Stimulated activated CD8-positive, alpha-beta memory T cell treated with anti-CD3 and anti-CD28 coated beads, Interleukin-7, amount 100 ng/mL, for 1 hour (primary cell): ENCODE measurements at places on chromosomes 4 and X.

GRCh38 chrX:132467026-132467425, 21.8 kb downstream of the MBNL3 start:
- DNase-seq, result no peak

DNA sequence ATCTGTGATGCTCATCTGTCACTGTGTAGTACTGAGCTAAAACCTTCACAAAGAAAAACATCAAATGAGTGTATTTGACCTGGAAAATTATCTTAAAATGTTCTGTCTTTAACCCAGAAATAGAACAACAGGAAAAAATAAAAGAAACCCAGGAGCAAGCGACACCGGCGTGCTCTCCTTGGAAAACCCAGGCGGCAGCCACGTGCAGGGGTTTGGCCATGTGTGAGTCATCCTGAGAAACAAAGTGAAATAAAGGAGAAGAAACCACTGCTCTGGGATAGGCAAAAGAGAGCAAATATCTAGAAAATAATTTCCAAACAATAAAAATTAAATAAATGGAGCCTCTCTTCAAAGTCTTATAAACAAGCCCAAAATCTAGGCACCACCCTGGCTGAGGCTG, 20.0 kb upstream of the TMEM128 start:
- DNase-seq, result no peak

DNA sequence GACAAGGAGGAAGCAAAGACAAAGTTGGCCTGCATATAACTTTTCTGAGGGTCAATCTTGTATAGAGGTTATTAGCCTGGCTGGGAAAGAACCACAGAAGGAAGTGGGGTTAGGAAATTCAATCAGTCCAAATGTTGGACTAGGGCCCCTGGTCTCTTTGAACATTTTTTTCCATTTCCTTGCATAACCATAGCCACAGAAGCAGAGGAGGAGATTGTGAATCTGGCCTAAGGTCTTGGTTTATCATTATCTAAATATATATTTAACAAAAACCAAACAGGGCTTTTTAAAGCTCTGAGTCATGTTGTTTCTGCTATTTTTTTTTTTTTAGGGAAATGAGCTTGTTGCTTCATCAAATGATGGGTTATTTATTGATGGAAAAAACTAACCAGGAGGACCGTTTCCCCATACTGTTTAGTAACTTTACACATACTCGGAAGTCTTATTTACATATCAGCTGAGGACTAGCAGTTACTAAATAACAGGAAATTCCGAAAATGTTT, 97.7 kb upstream of the ACSL4 start:
- DNase-seq, result no peak

- DNase-seq, result no peak
Measured at GRCh38 chr4:74548561-74548960, 103.6 kb downstream of the AREG start.

GRCh38 chr4:20041839-20042407, 209.8 kb upstream of the SLIT2 start:
- no peak for DNase-seq

- DNase-seq, result no peak
Measured at GRCh38 chr4:40980318-40980883, 230.6 kb downstream of the NSUN7 start.

- DNase-seq, result no peak
Measured at GRCh38 chrX:28487818-28488217, 99.4 kb upstream of the IL1RAPL1 start.

DNA sequence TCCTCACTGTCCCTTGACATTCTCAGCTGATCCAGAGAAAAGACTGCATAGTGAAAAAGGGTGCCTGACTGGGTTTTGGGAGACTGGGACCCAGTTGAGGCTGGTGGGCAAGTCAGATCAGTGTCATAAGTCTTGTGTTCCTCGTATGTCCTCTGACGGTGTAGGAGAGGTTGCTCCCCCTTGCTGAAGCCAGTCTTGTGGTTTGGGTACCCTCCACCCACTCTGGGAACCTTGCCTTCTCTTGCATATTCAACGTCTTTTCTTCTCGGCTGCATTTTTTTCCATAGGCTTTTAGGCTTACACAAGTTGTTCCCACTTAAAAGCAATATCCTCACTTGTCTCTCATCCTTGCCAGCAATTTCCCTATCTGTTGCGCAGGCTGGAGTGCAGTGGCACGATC, 211.9 kb downstream of the PTTG2 start:
- no peak for DNase-seq

GRCh38 chrX:11666164-11666563, 444 bp upstream of the ARHGAP6 start:
- no peak for DNase-seq

- DNase-seq, result no peak
Measured at GRCh38 chrX:29617276-29617675, 598.1 kb upstream of the MAGEB2 start.

DNA sequence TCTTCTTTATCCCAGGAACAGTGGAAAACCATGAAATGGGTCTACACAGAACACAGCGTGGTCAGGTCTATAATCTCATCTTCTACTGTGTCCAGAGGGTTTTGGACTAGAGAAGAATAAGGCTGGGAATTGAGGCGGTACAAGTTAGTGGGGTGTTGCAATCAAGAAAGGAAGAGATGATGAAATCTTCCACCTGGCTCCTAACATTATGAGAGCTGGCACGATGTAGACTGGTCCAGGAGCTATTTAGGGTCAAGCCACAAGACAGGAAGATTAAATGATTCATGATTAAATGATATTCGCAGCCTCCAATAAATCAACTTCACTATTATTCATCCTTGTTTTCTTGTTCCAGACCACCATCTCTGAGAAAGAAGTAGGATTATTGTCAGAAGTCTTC, 88.0 kb downstream of the ARSF start:
- no peak for DNase-seq

GRCh38 chr4:101328063-101328602, 19.2 kb downstream of the PPP3CA start:
- DNase-seq, result no peak

DNA sequence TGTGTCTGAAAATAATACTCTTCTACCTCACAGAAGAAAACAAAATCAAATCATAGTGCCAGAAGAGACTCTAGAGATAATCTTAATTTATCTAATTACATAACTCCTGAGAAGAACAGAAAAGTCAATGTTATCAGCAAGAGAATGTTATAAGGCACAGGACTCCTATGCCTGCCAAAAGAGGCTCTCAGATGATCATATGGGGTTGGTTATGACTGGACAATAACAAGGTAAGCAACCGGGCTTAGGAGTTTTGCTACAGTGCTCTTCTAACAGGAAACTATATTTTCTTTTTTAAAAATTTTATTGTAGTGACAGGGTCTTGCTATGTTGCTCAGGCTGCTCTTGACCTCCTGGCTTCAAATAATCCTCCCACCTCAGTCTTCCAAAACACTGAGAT, 3.5 kb upstream of the C4orf17 start:
- no peak for DNase-seq

GRCh38 chr4:85127653-85128052, 161.2 kb upstream of the WDFY3 start:
- no peak for DNase-seq

GRCh38 chr4:189940178-189941004, at the start of gene FRG1:
TSS of gene FRG1 (plus strand) at chr4:189940872. CDS start at chr4:189941010, 138 bp downstream.
- DNase-seq, result peak; percentile 96

GRCh38 chr4:126719852-126720251, 912.9 kb upstream of the INTU start:
- no peak for DNase-seq

GRCh38 chr4:56708146-56708545, 27.1 kb upstream of the HOPX start:
- DNase-seq, result no peak

DNA sequence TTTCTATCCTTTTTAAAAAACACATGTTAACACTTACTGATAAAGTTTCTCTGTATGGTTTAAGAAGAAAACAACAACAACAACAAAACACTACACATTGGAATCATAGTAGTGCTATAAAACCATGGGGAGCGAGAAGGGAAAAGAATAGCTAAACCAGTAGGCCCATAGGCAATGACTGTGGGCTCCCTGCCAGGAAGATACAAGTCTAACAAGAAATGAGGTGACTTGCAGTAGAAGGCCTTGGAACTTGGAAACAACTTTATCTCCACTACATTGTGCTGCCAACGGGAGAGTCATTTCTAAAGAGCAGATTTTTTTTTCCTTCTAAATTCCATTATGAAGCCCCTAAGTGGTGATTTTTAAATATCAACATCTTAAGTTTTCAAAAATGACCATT, 78.0 kb downstream of the GPC4 start:
- DNase-seq, result no peak

DNA sequence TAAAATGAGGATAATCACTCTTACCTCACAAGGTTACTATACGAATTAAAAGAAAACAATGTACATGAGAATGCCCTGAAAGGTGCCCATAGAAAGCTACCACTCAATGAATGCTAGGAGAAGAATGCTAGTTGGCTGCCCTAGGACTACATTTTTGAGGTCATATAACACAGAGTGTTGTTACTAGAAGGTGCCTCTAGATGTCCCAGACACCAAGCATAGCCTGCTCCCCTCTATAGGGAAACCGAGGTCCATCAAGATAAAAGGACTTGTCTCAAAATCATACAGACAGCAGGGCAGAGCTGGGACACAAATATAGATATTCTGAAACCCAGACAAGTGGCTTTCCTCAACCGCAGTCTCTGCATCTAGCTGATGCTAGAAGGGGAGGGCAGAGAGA, 147.0 kb upstream of the ARHGEF9 start:
- DNase-seq, result no peak

GRCh38 chr4:7206911-7207567, 14.7 kb downstream of the SORCS2 start:
- no peak for DNase-seq

DNA sequence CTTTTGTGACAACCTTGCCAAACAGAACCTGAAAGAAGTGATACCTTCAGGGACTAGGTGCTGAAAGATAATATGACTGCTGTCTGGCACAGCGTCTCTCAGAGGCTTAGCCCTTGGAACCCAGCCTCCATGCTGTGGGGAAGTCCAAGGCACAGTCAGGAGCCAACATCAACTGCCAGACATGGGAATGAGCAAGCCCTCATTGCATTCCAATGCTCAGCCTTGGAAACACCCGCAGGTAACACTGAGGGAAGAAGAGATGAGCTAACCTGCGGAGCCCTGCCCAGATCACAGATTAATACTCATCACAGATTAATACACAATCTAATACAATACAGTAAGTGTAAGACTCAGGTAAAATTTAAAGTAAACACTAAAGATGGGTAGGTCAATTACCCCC, 31.5 kb downstream of the LDB2 start:
- DNase-seq, result no peak

- DNase-seq, result no peak
Measured at GRCh38 chr4:35725131-35725530, 519.2 kb downstream of the ARAP2 start.

DNA sequence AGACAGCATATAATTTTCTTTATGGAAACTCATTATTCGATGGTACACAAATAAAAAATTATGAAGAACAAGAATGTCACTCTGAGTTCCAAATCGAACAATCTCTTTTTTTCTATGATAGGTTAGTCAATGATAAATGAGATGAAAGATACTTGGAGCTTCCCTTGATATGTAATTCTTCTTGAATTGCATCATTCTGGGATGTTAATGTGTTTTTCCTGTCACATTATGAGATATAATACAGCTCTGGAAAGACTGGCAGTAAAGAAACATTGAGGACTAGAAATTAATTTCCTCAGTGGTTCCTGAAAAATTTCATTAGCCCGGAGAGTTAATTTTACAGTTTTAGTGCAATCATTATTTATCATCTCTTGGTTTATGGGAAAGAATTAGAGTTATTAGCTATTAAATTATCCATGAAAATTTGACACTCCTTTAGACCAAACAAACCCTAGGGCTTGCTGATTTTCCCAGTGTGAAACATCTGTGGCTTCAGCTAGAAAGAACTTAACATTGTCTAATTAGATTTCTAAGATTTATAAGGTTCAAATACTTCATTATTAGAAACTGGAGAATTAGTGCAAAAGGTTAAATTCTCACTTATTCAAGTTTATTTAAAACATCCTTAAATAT, 1546.6 kb upstream of the TENM3 start:
- DNase-seq, result no peak

DNA sequence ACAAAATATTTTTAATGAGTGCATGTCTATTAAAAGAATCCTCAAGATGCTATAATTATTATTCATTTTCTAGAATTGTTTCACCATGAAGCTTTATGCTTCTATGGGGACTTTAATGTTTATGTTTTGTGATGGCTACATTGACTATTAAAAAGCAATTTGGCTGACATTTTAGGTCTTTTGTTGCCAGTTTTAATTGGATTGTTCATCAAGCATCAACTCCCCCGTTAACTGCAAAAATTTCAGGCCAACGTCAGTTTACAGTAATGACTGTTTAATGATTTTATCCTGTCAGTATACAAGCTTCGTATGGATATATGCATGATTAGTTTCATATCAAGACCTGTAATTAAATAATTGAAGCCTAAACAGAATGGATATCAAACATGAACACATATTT, 422.8 kb downstream of the SH2D1A start:
- no peak for DNase-seq

DNA sequence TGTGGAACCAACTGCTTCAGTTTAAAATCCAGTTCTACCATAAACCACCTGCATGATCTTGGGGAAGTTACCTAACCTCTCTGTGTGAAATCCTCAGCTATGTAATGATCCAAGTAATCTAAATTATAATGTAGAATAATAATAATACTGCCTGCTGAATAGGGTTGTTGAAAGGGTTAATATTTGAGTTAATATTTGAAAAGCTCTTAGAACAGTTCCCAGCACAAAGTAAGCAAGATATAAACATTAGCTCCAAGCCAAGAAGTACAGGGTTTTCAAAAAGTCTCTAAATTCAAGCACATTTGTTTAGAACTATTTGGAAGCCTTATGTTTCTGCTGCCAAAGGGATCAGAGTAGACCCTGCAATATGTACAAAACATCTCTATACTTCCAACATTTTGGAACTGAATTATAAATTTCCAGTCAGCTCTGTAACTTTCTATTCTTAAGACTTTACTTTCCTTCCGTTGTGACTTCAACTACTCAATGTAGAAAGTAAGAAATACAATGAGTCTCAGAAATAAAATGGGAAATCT, 76.7 kb upstream of the FAM9C start:
- no peak for DNase-seq

- DNase-seq, result no peak
Measured at GRCh38 chr4:28518561-28519165, 1658.0 kb downstream of the STIM2 start.

DNA sequence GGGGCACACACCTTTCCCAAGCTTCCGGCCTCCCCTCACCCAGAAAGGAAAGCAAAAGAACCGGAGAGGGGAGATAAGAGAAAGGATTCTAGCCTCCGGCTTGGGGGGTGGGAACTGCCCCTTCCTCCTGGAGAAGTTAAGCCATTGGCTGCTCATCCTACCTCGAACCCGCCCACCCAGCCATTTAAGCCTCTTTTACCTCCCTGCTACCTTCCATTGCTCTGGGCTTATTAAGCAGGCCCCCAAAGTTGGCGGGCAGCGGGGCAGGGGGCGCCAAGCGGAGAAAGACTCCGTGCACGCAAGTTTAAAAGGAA, 2.3 kb downstream of the MAML3 start:
- DNase-seq, result peak; percentile 35

DNA sequence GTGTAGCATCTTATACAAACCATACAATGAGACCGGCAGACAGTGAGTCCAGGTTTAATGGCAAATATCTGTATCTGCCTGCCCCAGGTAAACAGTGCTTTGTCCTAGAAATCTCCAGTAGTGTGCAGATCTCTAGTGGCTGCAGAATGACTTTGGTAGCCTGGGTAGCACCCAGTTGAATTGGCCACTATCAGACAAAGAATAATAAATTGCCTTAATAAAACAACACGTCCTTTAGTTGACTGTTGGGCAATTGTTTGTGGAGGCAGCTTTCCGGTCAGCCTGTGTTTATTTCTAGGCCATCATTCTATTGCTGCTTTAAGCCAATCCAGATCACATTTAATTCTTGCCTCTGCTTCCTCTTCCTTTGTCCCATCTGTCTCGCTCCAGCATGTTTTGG, 52.5 kb downstream of the SNX25 start:
- DNase-seq, result no peak

- no peak for DNase-seq
Measured at GRCh38 chr4:122798101-122798500, 28.5 kb upstream of the FGF2 start.
